BJ (cell line): ENCODE measurements at places on chromosomes 11 and 22.

DNA sequence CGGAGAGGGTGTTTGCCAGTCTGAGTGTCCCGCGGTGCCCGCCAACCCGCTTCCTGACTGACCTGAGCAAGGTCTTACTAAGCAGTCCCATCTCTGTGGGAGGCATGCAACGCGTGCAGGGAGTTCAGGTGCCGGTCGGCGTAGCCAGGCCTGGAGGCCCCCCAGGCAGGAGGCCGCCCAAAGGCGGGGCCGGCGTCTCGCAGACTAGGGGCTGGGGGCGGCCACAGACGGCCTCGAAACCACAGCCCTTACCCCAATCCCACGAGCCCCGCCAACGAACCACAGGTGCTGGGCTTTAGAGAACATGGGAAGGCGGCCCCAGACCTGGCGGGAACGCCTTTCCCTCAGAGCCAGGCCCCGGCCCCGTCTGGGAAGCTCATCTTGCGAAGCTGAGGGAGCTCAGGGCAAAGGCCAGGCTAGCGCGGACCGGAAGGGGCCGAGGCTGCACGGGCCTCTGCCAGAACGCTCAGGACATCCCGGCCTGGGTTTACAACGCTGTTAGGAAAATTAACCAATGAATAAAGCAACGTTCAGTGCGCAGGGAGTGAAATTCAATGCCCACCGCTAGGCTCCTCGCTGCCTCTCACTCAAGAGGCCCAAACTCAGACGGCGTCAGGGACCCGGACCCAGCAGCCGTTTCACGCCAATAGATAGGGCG is 2.1 kb upstream of the MTFP1 start:
- no peak for DNase-seq

DNA sequence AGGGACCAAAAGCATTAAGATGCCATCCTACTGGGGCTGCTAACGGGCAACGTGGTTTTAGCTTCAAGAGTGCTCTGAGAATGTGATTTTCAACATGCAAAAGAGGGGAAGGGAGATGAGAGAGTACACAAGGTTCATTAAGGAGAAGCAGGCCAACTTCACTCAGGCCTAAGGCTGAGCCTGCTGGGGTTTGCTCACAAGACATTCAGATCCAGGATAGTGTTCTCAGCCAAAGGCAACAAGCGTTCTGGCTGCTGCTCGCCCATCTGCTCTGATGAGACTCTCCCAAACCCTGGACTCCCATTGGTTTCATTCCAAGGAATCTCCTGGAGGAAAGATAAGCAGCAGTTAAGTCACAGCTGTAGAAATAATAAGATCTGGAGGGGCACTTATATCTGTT is 23.6 kb upstream of the UPB1 start:
- no peak for DNase-seq

- no peak for DNase-seq
These were observed 43.0 kb downstream of the MAPK1 start for GRCh38 chr22:21824445-21824912.

DNA sequence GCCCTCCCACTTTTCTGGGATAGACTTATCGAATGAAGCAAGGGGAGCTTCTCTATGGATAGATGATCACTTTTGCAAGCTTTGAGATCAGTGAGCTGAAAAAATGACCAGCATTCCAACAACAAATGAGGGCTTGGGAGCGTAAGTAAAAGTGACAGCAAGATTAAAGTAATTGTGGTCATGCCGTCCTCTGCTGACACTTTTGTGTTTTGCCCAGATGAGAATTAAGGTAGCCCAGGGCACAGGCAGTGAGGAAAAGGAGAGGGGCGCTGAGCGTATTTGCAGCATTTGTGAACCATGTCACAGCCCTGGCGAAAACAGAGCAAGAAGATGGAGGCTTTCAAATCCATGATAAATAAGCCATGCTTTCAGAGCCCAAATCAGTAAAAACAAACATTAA is 24.6 kb upstream of the TMA7B start:
- DNase-seq, result no peak

- DNase-seq, result no peak
These were observed 33.8 kb upstream of the NUP50 start for GRCh38 chr22:45129703-45130524.

- no peak for DNase-seq
These were observed 10.6 kb downstream of the FREY1 start for GRCh38 chr11:45896422-45896984.

- DNase-seq, result no peak
These were observed 51.3 kb upstream of the NNMT start for GRCh38 chr11:114244726-114245394.

GRCh38 chr11:6882751-6883150 is 6.3 kb downstream of the OR10A4 start:
- no peak for DNase-seq

- DNase-seq, result no peak
These were observed 9.0 kb upstream of the RAG1 start for GRCh38 chr11:36558571-36559413.

GRCh38 chr11:75303544-75304224 is 47.8 kb downstream of the ARRB1 start:
- DNase-seq, result no peak

DNA sequence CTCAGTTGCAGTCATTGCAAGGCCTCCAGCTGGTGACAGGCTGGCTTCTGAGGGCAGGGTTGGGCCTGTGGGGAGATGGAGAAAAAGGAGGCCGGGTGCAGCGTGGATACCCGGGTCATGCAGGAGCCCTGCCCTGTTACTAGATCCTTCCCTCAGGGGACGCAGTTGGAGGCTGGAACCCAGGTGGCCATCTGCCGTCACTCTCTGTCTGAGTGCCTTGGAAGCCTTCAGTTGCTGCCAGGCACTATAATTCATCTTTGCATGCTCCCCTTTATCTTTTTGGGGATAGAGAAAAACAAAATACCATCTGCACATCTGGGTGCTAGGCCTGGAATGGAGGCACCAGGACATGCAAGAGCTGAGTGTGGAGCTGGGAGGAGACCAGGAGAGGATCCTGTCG is 82.7 kb downstream of the TP53I11 start:
- DNase-seq, result no peak

GRCh38 chr11:120969993-120970392 is 53.9 kb upstream of the TBCEL start:
- no peak for DNase-seq

- no peak for DNase-seq
These were observed 736.5 kb upstream of the CCDC90B start for GRCh38 chr11:84022695-84023094.

GRCh38 chr11:110059706-110060463 is 33.3 kb upstream of the ZC3H12C start:
- DNase-seq, result no peak

GRCh38 chr22:37401401-37402183 is 25.7 kb downstream of the ELFN2 start:
- no peak for DNase-seq

DNA sequence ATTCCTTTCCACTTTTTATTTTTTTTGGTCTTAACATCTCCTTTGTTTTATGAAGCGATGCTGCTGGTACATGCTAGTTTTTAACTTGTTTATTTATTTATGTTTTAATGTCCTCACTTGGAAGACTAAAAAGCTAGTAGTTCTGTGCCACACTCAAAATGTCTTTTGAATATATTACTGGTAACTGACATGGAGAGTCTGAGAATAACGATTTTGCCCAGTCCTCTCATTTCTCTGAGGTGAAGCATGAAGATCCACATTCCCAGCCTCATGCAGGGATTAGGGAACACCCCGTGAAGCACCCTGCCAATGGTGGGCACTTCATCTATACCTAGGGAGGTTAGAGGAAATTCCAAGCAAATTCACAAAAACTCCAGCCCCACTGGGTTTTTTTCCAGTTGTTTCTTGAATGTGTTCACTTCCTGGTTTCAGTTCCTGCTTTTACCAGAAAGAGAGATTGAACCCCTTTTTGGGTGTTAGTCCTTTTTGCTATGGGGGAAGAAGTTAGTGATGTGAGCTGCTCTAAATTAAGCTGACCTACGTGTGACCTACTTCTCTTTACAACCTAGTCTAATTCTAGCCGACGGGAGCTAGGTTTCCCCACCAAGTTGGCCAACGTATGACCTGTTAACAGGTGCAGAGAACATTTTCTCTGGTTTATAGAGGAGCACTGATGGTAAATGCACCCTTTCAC is 106.1 kb downstream of the SLC1A2 start:
- no peak for DNase-seq

- no peak for DNase-seq
These were observed 112.5 kb downstream of the MICAL3 start for GRCh38 chr22:17911887-17912286.

DNA sequence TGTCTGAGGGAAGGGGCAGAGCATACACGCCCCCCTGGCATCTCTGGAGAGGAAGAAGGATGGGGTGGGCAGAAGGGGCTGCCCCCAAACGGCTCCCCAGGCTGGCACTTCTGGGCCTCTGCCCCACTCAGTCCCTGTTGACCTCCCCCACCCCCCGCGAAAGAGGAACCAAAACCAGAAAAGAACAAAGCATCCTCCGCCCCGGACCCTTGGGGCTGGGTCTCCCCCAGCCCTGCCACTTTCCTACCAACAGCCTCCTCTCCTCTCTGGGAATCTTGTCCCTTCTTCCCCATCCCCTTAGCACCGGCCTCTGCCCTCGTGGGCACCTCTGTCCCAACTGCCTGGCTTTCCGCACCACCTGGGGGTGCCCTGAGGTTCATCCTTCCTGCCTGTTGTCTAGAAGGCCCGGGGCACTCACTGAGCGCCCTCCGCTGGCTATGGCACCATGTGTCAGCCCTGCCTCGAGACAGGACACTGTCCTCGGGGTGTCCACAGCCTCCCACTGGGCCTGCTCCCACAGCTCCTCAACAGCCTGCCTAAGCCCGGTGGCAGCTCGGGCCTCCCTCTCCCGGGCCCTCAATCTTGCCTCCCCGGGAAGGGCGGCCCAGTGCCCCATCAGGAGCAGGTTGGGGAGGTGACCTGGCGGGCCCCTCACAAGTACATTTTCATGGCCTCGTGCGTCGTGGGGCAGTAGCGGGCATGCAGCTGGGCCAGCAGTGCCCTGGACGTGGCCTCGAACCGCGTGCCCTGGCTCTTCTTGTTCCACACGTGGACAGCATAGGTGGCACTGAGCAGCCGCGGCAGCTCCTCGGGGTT is 28.2 kb downstream of the A4GALT start:
- no peak for DNase-seq

DNA sequence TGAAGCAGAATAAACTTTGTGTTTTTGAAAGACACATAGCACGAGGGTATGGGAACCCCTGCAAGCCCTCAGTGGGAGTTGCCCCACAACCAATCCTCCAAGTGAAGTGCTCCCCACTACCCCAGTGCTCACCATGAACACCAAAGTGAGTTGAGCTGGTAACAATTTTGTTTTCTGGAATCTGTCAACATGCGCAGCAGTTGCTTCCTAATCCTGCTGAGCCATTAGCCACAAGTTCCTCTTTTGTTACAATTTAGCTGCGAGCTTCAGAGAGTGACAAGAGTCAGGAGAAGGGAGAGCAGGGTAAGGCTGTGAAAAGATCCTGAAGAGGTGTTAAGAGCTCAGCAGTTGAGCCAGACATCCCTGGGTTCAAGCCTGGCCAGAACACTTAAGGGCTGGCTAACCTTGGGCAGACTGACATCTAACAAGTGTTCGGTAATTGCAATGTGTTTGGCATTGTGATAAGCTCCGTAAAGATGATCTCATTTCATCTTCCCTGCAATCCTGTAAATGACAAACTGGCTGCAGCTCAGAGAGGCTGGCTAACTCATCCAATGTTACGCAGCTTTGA is 24.1 kb upstream of the ASPHD2 start:
- DNase-seq, result no peak

GRCh38 chr22:48496226-48496845 is 1331.3 kb downstream of the BRD1 start:
- DNase-seq, result no peak

- DNase-seq, result no peak
These were observed 174.7 kb upstream of the NAV2 start for GRCh38 chr11:19537803-19538453.

GRCh38 chr11:83571302-83571701 is 285.1 kb upstream of the CCDC90B start:
- DNase-seq, result peak; percentile 31

GRCh38 chr11:44790211-44790610 is 63.4 kb downstream of the TSPAN18 start:
- no peak for DNase-seq

DNA sequence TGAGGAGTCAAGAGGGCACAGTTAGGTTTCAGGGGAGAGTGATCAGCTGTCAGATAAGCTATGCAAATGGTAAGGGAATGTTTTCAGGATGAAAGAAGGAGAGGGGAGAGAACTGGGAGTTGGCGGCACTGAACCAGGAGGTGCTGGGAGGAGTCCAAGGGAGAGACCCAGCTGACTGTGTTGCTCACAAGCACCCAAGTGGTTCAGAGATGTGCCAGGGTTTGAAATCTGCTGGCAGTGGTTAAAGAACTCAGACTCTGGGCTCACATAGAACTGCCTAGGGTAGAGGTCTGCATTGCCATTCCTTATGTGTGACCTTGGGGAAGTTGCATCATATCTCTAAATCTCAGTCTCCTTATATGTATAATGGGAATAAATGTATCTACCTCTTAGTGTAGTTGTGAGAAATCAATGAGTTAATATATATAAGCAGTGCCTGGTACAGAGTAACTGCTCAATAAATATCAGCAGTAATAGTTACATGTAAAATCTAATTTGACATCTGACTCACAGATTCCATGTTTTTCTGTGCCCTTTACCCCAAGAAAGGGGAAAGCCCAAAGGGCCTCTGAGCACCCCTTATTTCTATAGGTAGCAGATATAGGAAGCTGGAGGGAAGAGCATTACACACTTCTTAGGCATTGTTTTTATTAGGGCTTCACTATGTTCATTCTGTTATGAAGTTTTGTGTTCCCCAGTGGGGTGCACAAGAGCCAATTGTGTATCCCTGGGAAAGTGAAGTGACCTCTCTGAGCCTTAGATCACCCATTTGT is 66.9 kb upstream of the SESN3 start:
- DNase-seq, result no peak

- DNase-seq, result no peak
These were observed 68.3 kb upstream of the MYO18B start for GRCh38 chr22:25673713-25674112.

GRCh38 chr11:61571337-61571736 is 9.5 kb downstream of the SYT7 start:
- DNase-seq, result no peak

DNA sequence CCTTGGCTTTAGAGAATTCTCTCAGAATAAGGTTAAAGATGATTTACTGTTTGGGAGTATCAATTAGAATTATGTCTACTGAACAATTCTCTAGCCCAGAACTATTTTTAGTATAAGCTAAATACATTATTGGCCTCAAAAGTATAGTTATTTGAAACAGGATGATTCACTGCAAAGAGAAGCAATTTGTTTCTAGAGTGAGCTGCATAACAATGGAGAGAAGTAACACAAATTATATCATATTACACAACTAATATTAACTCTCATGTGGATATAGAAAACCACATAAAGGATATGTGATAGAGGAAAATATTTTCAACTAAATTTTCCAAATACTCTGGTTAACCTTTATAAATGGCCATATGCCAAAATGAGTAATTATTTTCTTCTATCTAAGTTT is 24.9 kb downstream of the PGM2L1 start:
- DNase-seq, result no peak

DNA sequence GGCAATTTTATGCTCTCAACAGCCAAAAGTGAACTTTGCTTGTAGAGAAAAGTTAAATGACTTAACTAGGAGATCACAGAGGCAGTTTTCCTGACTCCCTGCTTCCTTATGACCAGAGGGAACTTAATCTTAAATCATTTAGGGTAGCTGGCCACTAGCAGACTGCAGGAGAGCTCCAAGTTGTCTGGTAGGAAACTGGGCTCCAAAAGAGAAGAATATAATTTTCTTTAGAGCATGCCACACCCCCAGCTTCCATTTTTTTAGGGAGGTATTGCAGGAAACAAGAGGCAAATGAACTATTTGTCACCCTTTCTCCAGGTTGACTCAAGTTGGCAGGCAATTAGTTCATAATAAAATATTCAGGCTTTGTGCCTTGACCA is 2.6 kb downstream of the METTL15 start:
- no peak for DNase-seq
